Stimulated activated effector memory CD8-positive, alpha-beta T cell treated with anti-CD3 and anti-CD28 coated beads, Interleukin-12 subunit alpha, Interleukin-12 subunit beta, amount 100 ng/mL, for 72 hours (primary cell): ENCODE measurements at places on chromosomes 13 and 19.

DNA sequence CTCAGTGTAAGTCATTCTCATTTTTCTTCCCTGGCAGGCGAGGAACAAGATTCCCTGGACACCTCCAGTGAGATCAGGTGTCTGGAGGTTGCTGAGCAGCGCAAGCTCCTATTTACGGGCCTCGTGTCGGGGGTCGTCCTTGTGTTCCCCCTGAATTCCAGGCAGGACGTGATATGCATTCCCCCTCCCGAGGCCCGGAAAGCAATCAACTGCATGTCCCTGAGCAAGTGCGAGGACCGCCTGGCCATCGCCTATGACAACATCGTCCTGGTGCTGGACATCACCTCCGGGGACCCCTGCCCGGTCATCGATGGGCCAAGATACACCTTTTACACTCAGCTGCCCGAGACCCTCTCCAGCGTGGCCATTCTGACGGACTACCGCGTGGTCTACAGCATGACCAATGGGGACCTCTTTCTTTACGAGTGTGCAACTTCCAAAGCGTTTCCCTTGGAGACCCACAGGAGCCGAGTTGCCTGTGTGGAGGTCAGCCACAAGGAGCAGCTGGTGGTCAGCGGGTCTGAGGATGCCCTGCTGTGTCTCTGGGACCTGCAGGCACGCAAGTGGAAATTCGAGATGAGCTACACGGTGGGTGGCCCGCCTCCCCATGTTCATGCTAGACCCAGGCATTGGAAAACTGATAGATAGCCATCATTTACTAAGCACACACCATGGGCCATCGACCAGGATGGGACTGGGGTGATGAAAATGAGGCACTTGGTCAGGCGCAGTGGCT is 21.5 kb upstream of the SIN3B start:
- DNase-seq: no peak

DNA sequence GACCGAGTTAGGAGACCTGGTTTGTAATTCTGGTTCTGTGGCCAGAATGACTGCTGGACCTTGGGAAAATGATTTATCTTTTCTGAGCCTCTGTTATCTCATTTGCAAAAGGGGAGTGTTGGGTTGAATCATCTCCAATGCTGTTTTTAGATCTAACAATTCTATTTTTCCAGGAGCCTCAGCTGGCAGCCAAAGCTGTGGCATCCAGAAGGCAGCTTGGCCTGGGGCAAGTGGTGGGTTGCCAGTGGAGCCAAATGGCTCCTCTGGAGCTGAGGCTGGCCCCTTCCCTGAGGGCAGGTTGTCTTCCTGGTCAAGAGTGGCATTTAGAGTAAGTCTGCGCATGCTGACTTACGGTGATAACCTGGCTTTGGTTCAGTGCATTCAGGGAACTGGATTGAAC is 21.3 kb downstream of the B3GLCT start:
- no peak for DNase-seq

- DNase-seq: no peak
These were observed 230.0 kb downstream of the DCT start for GRCh38 chr13:94249512-94249911.

DNA sequence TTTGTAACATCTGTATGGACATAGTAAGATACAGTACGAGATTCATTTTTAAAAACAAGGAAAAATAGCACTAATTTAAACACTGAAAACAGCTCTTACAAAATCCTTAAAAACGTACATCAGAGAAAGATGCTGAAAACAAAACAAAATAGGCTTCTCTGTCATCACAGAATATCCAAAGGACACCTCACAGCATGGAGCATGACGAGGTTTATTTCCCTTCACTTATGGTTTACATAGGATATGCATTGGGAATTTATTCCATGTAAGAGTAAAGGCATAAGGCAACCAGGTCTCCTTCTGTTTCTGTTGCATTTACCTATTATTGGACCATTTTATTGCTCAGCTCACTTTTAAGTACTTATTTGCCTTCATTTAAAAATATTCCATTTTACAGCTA is 3.0 kb downstream of the KCTD12 start:
- no peak for DNase-seq

GRCh38 chr19:55487924-55488687 is at the start of gene SSC5D:
SSC5D (plus strand) TSS chr19:55488436; CDS start chr19:55488590, 154 bp downstream.
- no peak for DNase-seq

GRCh38 chr19:54197121-54197520 is 3.5 kb upstream of the RPS9 start:
- DNase-seq: no peak

GRCh38 chr13:21069561-21070004 is 8.2 kb upstream of the LATS2 start:
- DNase-seq: no peak

- DNase-seq: no peak
These were observed 294.7 kb downstream of the NALCN start for GRCh38 chr13:101121608-101122007.

DNA sequence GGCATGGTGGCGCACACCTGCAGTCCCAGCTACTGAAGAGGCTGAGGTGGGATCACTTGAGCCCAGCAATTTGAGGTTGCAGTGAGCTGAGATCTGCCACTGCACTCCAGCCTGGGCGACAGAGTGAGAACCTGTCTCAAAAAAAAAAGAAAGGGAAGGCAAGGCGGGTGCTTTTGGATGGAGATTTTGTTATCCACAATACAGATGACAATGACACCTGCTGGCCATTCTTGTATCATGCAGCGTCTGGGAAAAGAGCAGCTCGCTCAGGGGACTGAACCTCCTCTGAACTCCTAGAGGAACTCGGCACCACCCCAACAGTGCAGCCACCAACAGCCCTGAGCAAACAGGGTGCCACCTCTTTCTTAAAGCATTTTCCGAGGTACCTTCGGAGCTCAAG is 22.8 kb downstream of the HAUS8 start:
- no peak for DNase-seq

- DNase-seq: no peak
These were observed 957.2 kb downstream of the SLITRK1 start for GRCh38 chr13:82925114-82925513.

DNA sequence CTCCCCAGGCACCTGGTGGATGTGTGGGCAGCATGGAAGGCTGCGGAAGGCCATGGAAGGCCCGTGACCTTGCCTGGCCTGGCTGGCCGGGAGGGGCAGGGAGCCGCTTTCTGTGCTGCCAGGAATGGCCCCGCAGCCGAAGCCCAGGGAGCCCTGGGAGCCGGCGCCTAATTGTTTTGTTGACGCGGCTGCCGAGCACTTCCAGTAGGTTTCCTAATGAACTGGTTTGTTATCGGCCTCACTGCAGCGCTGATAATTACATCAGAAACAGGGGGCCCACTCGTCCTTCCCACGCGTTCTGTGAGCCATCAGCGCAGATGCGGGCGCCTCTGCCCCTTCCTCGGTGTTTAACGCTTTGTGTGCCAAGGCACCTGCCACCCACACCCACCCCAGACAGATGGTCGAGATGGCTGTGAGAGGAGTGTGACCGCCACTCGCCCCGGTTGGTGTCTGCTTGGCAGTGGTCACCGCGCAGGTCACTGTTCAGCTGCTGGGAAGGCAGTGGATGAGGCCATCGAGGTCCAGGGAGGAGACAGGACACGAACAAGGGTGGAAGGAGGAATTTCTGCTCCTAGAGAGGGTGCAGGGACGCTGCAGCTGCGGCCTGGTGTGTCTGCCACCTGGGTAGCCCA is 124.5 kb downstream of the KDM4B start:
- DNase-seq: no peak

- no peak for DNase-seq
These were observed 14.5 kb downstream of the F2RL3 start for GRCh38 chr19:16903347-16903746.

- no peak for DNase-seq
These were observed 69.9 kb downstream of the TDRD12 start for GRCh38 chr19:32789429-32789828.

GRCh38 chr13:35349673-35350278 is 126.7 kb downstream of the MAB21L1 start:
- no peak for DNase-seq

DNA sequence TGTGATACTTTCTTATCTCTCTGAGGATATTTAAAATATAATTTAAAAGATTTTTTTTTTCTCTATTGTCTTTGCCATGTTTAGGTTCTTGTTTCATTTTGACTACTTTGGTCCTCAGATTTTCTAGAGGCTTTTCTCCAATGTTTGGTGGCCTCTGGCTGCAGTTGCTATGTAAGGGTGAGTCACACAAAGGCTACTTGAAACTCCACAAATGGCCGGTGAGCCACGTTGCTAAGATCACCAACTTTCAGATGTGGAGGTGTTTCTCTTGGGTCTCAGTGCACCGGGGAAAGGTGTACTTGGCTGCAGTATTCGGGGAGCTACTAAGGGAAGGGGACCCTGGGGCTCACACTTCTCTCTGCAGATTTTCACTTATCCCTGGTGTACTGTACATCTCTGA is 248.1 kb downstream of the HS6ST3 start:
- DNase-seq: no peak

- DNase-seq: peak; percentile 77
These were observed 15.0 kb upstream of the SLC35E1 start for GRCh38 chr19:16586991-16587832.
